HFFc6 (cell line): ENCODE measurements at places on chromosomes 3 and 15.

DNA sequence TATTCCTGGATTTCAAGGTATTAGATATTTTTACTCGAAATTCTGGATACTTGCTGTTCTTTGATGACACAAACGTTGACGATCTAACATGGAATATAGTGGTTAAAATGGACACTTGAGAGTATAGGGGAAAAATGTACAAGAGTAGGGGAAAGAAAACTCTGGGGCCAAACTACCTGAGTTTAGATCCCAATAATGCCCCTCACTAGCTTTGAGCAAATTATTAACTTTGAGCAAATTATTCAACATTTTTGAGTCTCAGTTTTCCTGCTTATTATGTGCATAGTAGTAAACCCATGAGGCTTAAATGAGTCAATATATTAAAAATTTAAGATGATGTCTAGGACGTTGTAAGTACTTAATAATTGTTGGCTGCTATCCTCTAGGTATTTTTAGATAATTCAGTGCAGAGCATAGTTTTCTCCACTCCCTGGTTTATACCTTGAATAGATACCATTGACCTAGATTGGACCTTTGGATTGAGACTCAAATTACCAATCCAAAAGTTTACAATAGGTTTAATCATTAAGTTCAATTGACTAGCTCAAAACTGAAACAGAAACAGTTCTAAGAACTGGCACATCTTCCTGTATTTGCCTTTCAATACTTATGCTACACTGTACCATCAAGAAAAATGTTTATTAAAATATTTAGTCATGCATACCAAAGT lies 4.5 kb downstream of the ADGRG7 start:
- DNase-seq = no peak

GRCh38 chr3:122714273-122714672 lies 33.6 kb downstream of the PARP14 start:
- no peak for DNase-seq

DNA sequence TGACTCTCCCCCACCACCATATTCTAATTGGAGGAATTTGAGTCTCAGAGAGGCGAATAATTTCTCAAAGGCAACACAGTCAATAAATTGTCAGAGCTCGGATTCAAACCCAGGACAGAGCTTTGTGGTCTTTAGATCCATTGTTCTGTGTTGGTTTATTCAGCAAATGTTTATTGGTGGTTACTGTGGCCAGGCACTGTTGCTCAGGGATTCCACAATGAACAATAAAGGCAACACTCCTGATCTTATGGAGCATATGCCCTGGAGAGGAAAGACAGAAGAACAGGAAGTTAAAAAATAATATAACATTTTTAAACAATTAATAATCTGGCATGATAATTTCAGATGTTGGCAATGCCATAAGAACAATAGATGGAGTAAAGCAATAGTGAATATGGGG lies 291.7 kb upstream of the NR2E3 start:
- DNase-seq = no peak

DNA sequence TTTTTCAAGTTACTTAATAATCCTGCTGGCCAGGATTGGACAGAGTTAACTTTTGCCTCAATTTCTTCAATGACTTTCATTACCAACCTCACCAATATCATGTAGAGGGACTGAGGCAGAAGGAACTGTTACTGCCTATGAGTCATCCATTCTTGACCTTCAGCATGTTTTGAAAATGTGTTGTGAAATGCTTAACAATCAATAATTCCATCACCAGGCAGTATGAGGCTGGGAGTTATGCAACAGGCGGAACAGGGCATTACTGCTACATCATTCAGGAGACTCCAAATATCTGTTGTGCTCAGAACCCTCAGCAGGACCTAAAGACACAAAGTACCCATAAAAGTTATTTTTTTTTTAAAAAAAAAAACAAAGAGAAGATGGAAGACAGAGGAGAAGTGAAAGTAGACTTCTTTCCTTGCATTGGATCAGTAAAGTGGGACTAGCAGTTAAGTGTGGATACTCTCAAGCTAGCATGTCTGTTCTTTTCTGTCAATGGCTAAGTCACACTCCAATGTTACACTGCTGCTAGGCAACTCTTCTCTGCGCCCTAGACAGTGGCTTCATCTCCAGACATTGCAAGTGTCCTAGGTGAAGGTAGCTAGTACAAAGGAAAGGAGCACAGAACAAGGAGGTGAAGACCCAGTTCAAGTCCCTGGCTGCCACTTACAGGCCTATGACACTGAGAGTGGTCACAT lies 184.9 kb upstream of the LPP start:
- DNase-seq = peak; percentile 55

- no peak for DNase-seq
Observed at GRCh38 chr15:95503107-95503506, 827.4 kb upstream of the NR2F2 start.

DNA sequence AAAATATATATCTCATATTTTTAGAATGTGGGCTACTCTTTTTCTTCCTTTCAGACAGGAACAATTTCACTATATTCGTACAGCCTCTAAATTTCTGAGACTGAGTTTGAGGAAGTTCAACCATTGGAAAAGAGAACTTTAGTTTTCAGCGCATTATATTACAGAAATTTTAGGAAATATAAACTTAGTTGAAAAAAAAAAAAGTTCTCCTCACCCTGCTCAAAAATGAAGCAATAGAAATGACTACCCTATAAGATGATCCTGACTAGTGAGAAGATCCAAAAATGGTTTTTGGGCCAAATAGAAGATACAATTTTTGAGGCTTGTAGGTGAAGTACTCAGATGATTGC lies 139.6 kb downstream of the MCTP2 start:
- DNase-seq = no peak
